ENCODE measurements at places on chromosomes 1 and 21.
A peak's percentile ranks its signal among the peaks of the same experiment; 100 is the strongest.

GRCh38 chr21:15848634-15849560, 119.1 kb downstream of the USP25 start:
- DNase-seq: peak; percentile 89

- no peak for DNase-seq
Measured at GRCh38 chr1:95033843-95034242, 38.9 kb downstream of the ALG14 start.

DNA sequence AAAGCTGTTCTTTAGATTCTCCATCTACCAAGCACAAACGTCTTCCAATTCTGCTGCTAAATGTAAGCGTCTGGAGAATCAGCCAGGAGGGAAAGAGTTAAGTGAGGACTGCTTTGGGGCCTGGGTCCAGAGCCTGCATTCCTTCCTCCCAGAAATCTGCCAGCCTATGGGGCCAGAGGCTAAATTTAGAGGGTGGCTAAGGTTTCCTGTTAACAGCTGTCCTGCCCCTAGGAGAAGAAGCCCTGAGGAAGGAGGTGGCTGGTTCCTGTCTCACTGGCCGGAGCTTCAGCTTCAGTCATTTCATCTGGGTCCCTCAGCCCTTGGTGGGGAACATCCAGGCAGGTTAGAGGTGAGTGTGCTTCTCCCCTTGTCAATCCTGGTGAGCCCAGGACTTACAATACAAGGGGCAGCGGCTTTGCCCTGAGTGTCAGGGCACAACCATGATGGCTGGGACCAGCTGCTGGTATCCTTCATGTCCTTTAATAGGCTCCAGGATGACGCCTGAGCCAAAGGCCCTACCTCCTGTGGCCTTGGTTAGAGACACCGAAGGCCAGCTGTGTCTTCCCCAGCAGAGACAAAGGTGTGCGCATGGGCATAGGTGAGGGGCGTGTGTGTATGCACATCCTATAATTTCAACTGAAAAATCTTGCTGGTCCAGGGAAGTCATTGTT, at the start of gene STYXL2:
TSS of gene STYXL2 (plus strand) at position 230 of the 671 bp plus-strand sequence. CDS start 775 bp downstream, outside the sequence.
- DNase-seq: no peak

DNA sequence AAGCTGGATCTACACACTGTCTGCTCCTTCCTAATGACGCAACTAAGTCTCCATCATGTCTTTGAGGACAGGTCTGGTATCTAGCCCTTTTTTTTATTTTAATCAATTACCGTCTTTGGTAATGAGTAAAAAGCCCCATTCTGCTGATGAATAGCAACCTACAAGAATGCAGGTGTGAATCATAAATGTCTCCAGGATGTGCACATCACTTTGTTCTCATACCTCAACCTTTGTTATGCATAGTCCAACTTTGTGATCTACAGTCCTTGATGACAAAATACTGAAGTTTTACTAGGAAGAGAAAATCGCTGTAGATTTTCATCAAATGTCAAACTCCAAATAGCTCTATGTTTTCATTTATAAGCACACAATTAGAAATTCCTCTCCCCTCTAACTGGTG, 39.3 kb downstream of the PLPPR5 start:
- peak; percentile 28 for DNase-seq

DNA sequence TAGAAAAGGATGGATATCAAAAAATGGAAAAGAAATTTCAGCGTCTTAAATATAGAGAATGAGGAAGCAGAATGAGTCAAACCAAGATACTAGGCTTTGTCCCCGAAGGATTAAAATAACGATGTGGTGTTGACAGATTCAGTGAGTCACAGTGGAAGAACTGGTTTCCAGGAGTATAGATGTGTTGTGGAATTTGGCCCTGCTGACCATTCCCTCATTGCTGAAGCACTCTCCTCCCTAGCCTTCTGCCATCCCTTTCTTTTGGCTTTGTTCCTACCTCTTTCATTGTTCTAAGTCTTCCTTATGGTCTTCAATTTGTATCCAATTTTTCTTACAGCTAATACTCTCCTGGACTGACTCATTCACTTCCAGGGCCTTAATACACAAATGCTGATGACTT, 23.1 kb upstream of the USP25 start:
- DNase-seq: peak; percentile 99

DNA sequence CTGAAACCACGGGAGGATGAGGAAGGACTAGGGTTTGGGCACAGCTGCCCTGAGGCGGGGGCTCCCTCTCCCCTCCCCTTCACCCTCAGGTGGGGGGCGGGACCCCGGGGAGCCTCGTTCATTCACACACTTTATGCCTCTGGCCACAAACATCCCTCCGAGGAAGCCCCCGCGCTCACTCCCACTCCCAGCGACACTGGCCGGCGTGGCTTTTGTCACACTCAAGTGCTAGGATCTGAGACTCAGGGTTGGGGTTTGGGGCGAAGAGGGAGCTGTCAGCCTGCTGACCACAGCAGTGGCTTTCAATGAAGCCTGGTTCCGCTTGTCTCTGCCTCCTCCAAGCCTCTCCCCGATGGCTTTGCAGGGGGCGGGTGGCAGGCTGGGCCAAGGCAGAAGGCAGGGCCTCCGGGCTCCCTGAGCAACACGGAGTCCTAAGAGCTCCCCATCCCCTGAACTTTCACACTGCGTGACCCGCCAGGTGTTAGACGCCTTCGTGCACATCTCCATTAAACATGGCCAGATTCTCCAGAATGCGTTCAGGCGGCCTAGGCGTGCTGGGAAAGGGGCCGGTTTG, 178.1 kb downstream of the NPHP4 start:
- no peak for DNase-seq

DNA sequence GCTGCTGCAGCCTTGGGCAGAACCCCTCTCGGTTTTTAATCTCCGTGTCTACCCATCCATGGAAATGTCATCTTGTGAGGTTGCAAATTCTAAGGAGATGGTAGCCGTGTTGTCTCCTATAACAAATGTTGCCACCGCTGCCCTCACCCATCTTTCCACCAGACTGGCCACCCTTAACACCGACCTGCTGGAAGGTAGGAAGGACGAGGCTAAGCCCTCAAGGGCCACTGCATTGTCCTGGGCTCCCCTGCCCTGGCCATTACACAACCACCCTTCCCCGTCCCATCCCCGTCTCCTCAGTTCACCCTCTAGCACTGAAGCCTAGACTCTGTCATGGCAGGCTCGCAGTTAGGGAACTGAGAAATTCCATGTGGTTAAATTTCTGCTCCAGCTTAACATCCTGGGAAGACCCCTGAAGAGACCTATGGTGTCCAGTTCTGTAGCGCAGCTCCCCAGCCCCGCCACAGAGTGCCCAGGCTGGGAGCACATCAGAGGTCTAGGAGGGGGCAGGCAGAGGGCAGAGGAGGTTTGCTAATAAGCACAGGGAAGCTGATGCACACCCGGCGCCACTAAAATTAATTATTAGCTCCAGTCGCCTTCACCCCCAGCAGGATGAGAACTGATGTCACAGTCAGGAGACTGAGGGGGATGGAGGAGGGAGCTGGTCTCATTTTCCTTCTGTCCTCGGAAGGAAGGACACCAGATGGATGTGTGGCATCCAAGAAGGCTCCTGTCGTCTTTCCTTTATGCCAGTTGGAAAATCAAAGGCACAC, 38.3 kb downstream of the STUM start:
- DNase-seq: no peak

GRCh38 chr1:67735206-67735605, 50.2 kb downstream of the GADD45A start:
- DNase-seq: no peak

DNA sequence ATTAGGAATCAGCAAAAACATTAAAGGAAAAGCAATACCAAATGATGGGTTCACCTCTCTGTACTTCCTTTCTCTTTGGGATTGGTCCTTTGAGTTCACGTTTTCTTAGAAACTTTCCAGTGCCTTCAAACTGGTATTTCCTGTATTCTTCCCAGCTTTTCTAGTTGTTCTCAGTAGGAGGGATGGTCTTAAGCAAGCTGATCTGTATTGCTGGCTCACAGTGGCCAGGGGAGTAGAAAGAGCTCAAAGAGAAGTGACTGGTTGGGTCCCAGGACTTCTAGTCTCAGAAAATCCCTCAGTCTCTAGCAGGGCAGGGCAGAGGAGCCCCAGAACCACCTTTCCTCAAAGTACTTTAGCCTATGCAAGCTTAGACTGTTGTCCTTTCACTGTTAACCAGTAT, 10.1 kb upstream of the USP24 start:
- DNase-seq: no peak

DNA sequence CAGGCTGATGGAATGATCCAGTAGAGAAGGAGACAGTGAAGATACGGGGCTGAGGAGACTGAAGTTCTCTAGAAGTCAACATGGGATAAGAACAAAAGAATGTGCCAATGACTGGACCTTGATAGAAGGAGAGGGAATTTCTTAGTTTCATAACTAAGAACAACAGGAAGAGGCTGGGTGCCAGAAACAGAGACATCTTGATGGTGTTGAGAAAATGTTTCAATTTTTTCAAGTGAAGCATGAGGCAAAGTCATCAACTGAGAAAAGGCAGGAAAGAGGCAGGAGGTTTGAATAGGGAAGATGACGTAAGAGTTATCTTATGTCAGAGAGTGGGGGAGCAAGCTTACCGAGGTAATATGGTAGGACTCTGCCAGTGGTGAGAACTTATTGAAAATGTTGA, 80.1 kb downstream of the SPAG17 start:
- no peak for DNase-seq

- DNase-seq: no peak
Measured at GRCh38 chr1:236829085-236829484, 34.0 kb downstream of the MTR start.

- DNase-seq: peak; percentile 28
Measured at GRCh38 chr1:67270541-67270940, 37.1 kb upstream of the IL12RB2 start.

GRCh38 chr1:1543706-1544099, 3.3 kb upstream of the TMEM240 start:
- no peak for DNase-seq

DNA sequence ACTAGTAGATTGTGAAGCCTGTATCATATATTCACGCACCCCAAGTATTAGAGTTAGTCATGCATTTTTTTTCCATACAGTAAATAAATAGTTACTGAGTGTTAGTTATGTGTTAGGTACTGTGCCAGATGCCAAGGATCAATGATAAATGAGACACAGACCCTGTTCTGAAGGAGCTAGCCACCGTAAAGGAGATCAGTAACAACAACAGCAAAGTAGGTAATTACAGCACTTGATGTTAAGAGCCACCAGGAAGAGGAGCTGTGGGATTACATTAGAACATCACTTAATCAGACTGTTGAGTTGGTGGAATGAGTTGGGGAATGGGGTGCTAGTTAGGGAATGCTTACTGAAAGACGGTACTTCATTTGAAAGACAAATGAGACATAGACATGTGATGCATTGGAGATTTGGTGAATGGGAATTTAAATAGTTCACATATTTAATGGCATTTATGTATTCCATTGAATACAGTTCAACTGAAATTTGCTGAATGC, 21.0 kb downstream of the PRKAA2 start:
- DNase-seq: no peak

- DNase-seq: no peak
Measured at GRCh38 chr1:228555074-228555994, 68.2 kb downstream of the RNF187 start.

DNA sequence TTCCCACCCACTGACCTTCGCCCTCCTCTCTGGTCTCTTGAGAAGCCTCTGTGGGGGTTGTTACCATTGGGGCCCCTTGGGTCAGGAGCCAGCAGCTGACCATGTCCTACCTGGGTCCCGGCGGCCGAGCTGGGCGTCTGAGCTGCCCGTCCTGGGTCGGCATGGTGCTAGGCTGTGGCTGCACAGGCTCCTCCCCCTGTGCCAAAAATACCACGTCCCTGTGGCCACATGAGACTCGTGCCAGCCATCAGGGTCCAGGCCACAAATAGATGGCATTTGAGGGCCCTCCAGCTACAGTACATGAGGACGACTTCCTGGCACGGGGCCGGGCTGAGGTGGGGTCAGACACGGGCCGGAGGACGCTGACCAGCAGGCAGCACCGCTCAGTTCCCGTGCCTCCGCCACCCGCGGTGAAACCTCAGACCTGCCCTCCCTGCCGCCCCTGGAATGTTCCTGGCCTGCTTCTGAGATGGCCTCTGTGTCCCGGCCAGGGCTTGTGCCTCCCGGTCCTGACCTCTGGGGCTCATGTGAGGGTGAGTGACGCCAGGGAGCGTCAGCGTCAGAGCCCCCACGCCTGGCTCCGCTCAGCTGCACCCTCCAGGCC, at the start of gene PERM1:
TSS of gene PERM1 (minus strand) at position 139 of the 604 bp plus-strand sequence. CDS start 1,064 bp downstream, outside the sequence.
- no peak for DNase-seq

GRCh38 chr1:66273656-66274055, 260.3 kb upstream of the SGIP1 start:
- DNase-seq: no peak

GRCh38 chr21:27406300-27407009, 439.6 kb upstream of the ADAMTS5 start:
- DNase-seq: no peak

DNA sequence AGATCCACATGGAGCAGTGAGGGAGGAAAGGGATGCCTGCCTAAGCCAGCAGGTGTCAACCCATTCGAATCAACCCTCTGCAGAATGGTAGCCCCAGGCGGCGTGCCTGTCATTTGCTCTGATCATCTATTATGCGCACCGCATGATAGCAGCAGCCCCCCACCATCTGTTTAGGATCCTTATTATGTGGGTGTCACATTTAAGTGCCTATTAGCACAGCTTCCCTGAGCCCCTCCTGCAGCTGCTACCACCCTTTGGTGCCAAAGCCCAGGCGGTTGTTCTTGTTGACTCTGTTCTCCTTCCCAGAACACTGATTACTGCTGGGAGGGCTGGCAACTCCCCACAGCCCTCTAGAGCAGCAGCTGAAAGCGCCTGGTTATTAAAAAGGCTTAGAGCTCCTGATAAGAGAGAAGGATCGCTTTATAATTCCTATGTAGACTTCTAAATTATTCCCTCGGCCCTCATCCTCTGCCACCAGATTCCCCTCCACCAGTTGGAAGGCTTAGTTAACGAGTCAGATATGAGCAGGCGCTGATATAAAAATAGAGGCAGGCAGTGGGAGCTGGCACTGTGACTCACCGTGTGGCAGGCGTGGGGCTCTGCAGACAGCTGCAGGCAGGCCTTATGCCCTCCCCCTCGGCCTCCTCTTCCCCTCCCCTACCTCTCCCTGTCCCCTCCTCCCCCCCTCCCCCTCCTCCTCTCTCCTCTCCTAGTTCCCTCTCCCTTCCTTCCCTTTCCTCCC, 23.0 kb downstream of the ACTA1 start:
- peak; percentile 65 for DNase-seq

DNA sequence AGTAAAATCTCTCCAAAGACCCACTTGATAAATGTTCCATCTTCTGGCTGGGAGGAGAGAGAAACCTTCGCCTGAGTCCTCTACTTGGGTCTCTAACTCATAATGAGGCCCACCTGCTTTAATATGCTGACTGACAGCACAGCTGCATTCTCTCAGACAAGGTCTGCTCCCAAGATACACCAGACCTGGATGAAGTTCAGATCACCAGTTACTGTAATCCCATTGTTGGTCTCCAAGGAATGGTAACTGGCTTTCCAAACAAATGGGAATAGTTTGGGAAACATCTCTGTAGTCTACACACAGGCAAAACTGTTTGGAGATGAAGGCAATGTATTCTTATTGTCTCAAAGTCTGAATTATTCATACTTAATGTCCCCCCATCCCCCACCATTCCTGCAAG, 27.9 kb upstream of the COL24A1 start:
- no peak for DNase-seq

- peak; percentile 18 for DNase-seq
Measured at GRCh38 chr1:231206856-231207255, 34.2 kb upstream of the GNPAT start.
